Transverse colon (tissue), 4 donors: ENCODE measurements at places on chromosomes 3 and 15.
A peak's percentile ranks its signal among the peaks of the same experiment; 100 is the strongest.

- DNase-seq, result no peak
Measured at GRCh38 chr15:101187820-101188636, 63.8 kb downstream of the CHSY1 start.

DNA sequence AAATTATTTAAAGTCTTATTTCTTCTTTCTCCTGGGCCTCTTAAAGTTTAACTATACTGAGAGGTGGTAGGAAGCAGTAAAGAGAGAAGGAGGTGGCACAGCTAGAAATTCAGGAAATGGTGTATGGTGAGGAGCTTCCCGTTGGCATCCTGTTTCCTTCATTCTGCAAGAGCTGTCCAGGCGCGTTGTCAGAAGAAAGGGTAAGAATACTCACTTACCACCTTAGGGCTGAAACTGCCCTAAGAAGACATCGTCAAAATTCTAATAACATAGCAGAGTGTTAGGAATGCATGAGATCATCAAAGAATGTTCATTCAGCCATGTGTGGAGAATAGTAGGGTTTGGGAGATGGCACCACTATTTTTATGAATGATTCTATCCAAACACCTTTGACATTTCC, 699.6 kb downstream of the MCTP2 start:
- DNase-seq, result no peak

- no peak for DNase-seq
Measured at GRCh38 chr3:30342318-30343060, 263.9 kb upstream of the TGFBR2 start.

DNA sequence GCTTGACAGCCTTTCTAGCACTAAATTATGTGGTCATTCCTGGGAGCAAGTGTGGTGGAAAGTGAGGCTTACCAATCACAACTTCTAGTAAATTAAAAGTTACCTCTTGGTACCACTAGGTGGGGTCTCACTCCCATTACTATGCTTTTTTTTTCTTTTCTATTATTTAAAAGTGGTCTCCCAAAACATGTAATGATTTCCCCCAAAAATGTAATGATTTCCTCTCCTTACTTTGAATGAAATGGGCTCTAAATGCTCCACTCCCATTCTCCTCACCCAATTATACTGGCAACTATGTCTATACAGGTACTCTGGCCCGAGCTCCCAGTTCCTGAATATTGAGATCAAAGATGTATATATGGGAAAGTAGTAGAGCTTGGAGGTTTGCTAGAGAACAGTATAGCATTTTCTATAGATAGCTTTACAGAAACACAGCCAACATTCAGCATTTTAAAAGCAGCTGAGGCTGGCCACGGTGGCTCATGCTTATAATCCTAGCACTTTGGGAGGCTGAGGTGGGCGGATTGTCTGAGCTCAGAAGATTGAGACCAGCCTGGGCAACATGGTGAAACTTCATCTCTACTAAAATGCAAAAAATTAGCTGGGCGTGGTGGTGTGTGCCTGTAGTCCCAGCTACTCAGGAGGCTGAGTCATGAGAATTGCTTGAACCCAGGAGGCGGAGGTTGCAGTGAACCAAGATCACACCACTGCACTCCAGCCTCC, 70.9 kb downstream of the DCUN1D1 start:
- DNase-seq, result no peak

DNA sequence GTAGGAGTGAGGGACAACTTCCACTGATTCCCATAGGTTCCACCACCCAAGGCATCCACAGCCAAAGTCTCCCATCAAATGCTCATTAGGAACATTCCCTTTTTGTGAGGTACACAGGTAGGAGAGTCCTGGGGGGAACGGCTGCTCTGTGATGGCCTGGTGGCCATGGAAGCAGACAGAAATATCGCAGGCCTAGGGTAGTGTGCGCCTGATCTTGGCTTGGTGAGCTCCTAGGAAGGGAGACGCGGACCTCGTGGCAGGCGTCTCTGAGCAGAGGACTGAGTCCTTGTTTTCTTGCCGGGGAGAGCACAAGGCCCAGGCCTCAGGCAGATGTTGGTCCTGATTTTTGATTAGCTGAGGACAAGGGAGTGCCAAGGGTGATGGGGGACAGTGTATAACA, 99.5 kb downstream of the SNRPN start:
- DNase-seq, result no peak

GRCh38 chr3:125644036-125645005, 49.0 kb upstream of the OSBPL11 start:
- peak; percentile 39 for DNase-seq

GRCh38 chr3:150867434-150867833, 37.8 kb downstream of the MINDY4B start:
- DNase-seq, result no peak

DNA sequence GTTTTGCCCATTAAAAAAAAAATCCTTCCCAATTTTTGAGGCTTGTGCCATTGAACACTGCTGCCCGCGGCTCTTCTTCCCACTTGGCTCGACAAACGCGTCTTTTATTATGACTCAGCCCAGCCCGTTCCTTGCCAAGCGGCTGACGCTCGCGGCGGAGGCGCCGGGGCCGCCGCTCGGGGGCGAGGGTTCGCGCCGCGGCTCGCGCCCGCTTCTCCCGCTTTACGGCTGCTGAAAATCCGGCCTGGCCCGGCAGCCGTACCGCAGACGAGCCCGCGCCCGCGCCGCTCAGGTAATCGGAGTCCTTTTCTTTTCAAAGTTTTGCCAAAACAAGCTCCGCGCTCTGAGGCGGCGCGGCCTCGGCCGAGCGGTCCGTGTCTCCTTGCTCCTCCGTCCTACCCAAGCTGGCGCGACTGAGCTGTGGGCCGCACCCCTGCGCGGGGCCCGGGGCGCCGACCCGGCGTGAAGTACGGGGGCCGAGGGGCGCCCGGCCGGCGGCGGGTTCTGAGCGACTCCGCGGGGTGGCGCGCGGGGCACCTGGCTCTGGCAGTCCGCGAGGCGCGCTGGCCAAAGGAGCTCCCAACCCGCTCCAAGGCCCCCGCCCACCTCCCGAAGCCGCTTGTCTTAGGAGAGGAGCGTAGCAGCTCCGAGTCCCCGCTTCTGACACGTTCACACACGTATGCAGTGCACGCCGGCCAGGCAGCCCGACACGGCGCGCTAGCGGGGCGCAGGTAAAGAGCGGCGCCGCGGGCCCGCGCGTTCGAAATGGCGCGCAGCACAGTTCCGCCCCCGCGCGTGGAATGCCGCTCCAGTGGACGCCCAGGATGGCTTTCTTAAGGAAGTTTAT, 418.2 kb upstream of the NAALADL2 start:
- peak; percentile 85 for DNase-seq

DNA sequence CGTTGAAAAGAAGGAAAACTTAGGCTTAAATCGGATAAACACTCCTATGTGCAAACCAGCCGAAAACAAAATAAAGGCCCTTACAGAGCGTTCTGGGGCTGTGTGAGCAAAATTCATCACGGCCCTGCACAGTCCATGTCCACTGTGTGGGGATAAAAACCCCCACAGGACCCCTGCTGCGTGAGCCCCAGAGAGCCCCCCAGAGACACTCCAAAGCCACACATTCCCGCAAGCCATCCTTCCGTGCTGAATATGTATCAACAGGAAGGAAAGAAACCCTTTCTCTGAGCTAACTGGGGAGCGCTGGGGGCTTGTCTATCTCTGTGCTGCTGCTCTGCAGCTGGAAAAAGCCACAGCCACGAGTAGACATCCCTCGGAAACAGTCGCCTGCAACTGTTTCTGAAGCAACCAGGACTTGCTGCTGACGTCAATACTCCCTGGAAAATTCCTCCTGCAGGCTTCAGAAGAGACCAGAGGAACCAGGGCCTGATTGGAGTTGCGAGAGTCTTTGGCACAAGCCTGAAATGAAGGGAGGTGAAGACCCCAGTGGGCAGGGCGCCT, 72.7 kb downstream of the NUP210 start:
- no peak for DNase-seq

- no peak for DNase-seq
Measured at GRCh38 chr3:95923496-95924210, 890.7 kb upstream of the EPHA6 start.

DNA sequence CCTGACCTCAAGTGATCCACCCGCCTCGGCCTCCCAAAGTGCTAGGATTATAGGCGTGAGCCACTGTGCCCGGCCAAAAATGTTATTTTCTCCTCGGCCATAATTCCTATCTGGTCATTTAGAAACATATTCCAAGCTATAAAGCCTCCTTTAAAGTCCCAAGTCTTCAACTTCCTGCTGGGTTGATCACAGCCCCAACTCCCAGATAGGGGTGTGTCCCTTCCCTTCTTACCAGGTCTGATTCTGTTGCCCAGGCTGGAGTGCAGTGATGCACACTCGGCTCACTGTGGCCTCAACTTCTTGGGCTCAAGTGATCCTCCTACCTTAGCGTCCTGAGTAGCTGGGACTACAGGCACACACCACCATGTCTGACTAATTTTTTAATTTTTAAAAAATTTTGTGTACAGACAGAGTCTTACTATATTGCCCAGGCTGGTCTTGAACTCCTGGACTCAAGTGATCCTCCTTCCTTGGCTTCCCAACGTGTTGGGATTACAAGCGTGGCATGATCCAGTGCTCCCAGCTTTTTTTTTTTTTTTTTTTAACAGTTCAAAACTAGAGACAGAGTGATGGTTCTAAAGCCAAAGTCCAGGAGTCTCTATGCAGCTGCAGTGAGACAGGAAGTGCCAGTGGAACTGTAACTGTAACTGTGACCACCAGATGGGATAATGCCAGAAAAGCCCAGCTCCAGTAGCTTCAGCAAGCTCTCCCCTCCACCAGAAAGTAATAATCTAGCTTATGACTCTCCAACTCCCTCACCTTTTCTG, 8.2 kb upstream of the PRKAR2A start:
- DNase-seq, result peak; percentile 26

GRCh38 chr3:133855002-133855370, 40.7 kb downstream of the RAB6B start:
- no peak for DNase-seq

DNA sequence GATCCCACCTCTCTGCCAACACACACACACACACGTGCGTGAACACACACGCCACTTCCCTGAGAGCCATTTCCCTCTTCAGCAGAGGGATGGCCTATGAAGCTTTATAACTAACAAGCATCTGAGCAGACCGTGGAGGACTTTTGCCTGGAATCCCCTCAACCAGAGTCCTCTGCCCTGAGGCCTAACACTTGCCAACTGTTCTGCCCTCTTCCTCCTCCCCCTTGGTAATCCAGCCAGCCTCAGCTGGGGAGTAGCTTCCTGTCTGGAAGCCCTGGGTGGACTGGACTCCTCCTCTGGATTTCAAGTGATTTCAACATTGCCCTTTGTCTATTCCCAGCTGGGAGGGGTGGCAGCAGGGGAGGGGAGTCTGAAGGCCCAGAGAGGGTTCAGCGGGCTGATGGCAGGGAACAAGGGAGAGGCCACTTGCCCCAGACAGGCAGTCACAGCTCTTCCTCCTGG, 68.4 kb upstream of the HACD2 start:
- DNase-seq, result peak; percentile 73

DNA sequence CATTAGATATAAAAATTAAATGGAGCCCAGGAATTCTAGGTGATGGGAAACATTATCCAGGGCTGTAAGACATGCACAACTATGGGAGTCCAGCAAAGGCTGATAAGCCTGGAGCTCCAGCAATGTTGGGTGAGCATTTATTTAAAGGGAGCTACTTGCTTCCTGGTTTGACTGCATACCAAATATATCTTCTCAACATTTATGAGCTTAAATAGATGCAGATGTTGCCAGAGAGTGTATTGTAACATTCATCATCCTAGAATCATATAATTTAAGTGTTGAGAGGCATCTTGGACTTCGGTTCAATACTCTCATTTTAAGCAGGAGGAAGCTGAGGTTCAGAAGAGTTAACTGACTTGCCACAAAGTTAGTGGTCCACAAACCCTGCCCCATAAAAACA, 12.2 kb upstream of the POLR2M start:
- no peak for DNase-seq

DNA sequence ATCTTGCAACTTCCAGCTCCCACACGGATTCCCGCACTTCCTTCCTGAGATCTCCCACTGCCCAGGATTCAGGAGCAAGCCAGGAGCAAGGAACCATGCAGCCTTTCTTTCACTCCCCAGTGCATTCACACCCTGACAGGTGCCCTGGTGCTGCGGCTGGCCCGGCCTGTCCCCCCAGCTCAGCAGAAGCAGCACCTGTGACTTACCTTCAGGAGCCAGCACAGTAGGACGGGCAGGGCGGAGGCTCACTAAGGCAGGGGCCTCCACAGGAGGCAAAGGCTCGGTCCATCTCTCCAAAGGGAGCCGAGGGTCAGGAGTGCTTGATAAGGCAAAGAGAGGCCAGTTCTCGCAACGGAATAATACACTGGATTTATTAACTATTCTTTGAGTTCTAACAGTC, 4.8 kb downstream of the ANKRD63 start:
- DNase-seq, result no peak

DNA sequence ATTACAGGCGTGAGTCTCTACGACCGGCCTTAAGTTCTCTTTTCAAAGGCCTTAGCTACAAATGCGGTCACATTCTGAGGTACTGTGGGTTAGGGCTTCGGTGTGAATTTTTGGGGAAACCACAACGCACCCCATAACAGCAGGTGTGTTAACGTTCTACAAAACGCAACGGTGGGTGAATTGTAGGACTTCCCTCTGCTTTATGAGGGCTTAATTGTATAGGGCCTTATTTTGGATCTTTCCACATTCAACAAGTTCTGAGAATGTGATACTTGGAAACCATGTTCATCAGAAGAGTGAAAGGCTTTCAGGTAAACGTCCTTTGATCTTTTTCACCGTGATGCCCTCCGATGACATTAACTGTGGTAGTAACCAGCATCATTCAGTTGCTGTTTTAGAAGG, 998.6 kb upstream of the CFAP20DC start:
- no peak for DNase-seq

- no peak for DNase-seq
Measured at GRCh38 chr3:59235634-59236012, 185.8 kb upstream of the CFAP20DC start.

- DNase-seq, result no peak
Measured at GRCh38 chr15:40443846-40444245, 3.1 kb downstream of the BAHD1 start.

GRCh38 chr3:124699686-124700396, 30.4 kb upstream of the UMPS start:
- DNase-seq, result no peak

- DNase-seq, result no peak
Measured at GRCh38 chr3:9810433-9810770, 340 bp downstream of the TTLL3 start.

GRCh38 chr3:131326307-131326706, 55.3 kb upstream of the NUDT16 start:
- DNase-seq, result no peak

GRCh38 chr3:106380232-106380631, 511.4 kb upstream of the CBLB start:
- DNase-seq, result no peak

GRCh38 chr3:126316031-126316461, 41.2 kb downstream of the KLF15 start:
- no peak for DNase-seq

DNA sequence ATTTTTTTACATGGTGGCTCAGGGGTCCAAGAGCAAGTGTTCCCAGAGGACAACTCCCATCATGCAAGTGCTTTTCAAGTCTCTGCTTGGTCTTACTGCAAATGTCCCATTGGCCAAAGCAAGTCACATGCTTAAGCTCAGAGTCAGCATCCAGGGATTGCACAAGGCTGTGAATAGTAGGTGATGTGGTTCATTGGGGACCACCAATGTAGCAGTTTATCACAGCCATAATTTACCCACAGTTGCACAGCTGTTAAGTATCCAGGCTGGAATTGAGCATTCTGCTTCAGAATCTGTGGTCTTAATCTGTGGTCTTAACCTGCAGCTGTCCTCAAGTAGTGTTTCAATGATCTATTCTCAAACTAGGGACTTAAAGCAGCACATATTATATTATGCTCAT, 71.4 kb upstream of the PLCL2 start:
- no peak for DNase-seq

GRCh38 chr3:67647390-67647878, 7.0 kb downstream of the SUCLG2 start:
- DNase-seq, result peak; percentile 46

- DNase-seq, result peak; percentile 3
Measured at GRCh38 chr3:126113733-126114442, 30.0 kb upstream of the SLC41A3 start.
